ENCODE measurements at places on chromosomes 3 and 15.
A peak's percentile ranks its signal among the peaks of the same experiment; 100 is the strongest.

DNA sequence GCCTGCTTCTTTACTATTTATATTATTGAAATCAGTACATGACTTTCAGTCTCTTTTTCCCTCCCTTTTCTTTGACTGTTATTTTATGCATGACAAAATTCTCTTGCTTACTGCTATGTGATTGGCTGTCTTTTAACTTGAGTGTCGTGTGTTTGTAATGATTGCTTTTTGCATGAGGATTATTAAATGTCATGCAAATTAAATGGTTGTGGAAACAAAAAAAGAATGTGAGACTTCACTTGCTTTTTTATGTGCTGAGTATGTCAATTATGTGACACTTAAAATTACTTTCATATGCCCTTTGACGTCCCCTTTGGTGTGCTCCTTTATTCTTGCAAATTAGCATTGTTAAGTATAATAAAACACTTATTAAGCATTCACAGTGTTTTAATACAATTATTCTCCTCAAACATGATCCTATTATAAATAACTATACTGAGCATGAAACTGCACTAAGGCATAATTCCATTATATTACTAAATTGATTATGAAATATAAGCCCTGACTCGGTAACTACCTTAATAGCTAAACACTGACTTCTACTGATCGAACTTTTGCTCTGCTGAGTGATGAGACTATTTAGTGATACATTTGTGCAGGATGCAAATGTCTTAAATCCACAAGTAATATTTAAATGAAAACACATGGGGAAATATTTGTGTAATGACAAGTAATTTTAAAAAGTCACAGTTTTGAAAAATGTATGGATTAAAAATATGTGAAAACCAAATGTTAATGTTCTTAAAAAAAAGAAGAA lies 401.7 kb downstream of the NLGN1 start:
- DNase-seq, result peak; percentile 13

GRCh38 chr3:102020735-102021134 lies 171.4 kb downstream of the NFKBIZ start:
- no peak for DNase-seq

- DNase-seq, result no peak
These were observed 777 bp downstream of the LOXL1 start for GRCh38 chr15:73927003-73927475.

DNA sequence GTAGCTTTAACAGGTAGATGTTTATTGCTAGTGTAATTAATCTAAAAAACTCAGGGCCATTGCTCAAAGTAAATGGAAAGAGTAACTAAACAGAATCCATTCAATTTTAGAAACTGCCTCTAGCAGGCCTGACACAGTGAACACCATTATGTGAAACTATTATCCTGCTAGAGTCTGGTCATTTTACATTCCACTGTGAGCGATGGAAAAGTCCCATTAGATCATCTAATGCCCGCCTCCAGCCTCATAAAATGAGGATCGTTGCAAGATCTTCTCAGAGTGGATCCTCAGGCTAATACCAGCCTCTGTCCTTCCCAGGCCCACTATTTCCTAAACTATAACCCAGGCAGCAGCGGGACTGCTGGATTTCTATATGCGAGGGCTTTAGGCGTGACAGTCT lies 107.7 kb downstream of the WDR76 start:
- DNase-seq, result no peak

- no peak for DNase-seq
These were observed 104.1 kb downstream of the TPRA1 start for GRCh38 chr3:127486321-127486944.

GRCh38 chr3:139797724-139798343 lies 120.1 kb upstream of the NMNAT3 start:
- no peak for DNase-seq

- no peak for DNase-seq
These were observed 144.0 kb downstream of the CHSY1 start for GRCh38 chr15:101107625-101108460.

DNA sequence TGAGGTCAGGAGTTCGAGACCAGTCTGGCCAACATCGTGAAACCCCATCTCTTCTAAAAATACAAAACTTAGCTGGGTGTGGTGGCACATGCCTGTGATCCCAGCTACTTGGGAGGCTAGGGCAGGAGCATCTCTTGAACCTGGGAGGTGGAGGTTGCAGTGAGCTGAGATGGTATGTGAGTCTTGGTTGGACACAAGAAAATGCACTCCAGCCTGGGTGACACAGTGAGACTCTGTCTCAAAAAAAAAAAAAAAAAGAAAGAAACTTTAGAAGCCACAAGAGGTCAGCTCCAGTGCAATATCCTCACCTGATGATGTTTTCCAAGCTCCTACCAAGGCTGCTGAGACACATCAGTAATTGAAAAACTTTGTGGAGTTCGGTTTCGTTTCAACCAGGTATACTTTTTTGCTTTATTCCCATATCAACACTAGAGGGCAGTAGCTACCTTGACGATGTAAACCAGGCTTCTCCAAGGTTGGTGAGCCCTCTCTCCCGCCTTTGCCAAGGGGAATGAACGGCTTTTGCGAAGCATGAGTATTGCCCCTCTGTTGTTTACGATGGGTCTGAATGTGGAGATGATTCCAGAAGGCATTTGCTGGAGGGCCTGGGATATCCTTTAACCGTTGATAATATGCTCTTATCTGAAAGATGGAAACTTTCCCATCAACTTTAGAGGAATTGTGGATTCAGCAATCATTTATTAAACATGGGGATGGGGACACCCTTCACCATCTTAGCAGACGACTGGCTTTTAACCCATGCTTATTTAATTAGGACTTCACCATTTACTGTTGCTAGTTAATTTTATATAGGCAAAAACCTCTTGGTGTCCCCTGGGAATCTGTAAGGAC lies 202.8 kb downstream of the SV2B start:
- peak; percentile 58 for DNase-seq

- peak; percentile 33 for DNase-seq
These were observed 39.6 kb downstream of the HGD start for GRCh38 chr3:120642368-120642948.

DNA sequence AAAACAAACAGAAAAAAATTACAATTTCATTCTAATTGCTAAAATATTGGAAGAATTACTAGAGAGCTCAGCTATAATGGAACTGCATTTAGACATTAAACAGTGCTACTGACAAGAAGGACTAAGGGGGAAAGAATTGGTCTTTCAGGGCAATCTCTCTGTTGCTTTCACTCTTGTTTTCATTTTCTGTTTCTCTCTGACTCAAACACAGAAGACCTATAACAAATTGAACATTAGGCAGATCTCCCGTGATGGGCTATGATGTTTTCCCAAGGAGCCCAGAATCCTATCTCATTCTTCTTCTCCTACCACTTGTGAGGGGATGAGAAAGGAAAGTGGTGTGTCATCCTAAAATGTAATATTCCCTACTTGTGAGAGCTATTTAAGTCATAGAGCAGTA lies 358.0 kb upstream of the TGFBR2 start:
- no peak for DNase-seq

DNA sequence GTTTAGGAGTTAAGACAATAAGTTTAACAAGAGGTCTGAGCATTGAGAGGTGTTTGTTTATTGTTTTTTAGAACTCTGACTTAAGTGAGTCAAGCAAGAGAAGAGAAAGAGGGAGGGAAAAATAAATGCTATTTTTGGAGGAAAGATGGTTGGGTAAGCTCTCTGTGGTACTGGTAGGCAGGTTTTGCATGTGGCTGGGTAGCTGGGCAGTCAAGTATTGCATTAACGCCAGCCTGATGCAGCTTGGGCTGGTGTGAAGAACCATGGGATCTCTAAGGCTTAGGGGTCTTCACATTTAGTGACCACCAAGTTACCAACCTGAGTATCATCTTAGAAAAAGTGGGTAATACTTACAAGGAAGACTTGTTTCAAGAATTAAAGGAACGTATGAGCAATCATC lies 534.5 kb upstream of the SEMA6D start:
- DNase-seq, result no peak

- no peak for DNase-seq
These were observed 153.2 kb downstream of the CTNNB1 start for GRCh38 chr3:41352510-41352909.

DNA sequence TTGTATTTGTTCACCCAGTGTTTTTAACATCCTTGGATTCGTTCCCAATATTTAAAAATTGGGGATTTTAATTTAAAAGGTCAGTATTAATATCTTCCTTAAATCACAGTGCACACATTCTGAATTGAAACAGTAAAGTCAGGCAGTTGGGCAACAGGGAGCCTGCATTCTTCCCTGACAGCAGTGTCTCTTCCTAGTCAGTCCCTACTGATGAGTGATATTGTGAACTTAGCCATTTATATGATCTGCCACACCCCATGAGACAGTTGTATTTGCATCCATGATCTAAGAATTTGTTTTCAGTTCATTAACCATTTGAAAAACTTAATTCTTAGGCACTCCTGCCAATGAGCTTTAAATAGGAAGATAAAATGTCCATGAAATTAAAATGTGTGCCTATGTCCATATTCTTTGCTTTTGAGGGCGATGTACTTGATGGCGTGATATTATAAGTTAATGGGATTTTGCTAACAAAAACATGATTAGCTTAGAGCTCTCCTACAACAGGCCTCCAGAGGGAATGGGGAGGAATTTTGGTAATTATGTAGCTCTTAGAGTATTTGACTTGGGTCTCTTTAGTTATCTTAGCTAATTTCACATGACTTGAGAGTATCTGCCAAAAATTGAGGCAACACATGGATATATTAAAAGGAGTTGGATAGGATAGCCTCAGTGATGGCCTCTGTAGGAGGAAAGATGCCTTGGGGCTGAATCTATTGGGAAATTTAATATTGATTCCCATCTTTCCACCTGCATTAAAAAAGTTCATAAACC lies 219.3 kb downstream of the PTPRG start:
- no peak for DNase-seq

DNA sequence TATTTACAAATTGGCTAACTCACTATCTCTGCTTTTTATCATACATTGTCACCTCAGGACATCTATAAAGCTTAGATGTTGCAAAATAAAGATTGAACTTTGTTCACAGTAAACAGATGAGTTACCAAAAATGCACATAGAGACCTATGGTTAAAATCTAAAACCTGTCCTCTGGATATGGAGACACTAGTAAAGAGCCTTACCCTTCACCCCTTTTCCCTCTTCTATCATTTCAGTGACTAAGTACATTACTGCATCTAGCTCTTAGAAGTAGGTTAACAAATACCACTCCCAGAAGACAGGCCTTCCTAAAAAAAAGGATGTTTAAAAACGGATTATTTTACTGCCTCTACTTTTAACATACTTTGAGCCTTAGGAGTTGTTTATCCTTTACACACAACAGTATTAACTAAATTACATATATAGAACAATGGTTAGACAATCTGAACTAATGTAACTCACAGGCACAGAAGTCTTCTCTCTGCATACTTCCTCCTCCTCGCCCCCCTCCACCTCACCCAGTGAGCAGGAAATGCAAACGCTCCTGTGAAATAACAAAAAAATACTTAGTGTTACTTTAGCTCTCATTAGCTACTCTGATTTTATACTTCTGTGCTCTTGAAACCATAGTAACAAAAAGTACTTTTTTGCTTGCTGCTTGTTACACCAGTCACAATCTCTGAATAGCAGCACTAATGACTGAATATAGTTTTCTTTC lies 23.3 kb downstream of the IREB2 start:
- peak; percentile 3 for DNase-seq
